ENCODE measurements at places on chromosomes 16 and 17. TPM values are rescaled to one million over a fixed set of nuclear protein-coding genes. Genes with fewer than 3 reads are reported as not detected.

- H3K4me1 ChIP-seq: no peaks in the 10 kb centered on the region
- no peak within 1 kb of the TSS for H3K27ac ChIP-seq
- H3K36me3 ChIP-seq: no peaks in the 10 kb centered on the region
- H3K4me3 ChIP-seq: no peak within 1 kb of the TSS
- H3K27me3 ChIP-seq: no peaks in the 10 kb centered on the region
Measured at GRCh38 chr16:27066668-27067537, at the start of gene C16orf82. Gene C16orf82, plus strand, starts transcription at chr16:27066927.

The TBC1D3G gene
- total RNA-seq: not detected

GRCh38 chr16:23194497-23195221 lies 12.1 kb downstream of the SCNN1G start:
- no peaks in the 10 kb centered on the region for H3K36me3 ChIP-seq
- no peaks in the 10 kb centered on the region for H3K27me3 ChIP-seq

The KCNJ12 gene
- not detected for total RNA-seq

The NECAB2 gene
- total RNA-seq: not detected

DNA sequence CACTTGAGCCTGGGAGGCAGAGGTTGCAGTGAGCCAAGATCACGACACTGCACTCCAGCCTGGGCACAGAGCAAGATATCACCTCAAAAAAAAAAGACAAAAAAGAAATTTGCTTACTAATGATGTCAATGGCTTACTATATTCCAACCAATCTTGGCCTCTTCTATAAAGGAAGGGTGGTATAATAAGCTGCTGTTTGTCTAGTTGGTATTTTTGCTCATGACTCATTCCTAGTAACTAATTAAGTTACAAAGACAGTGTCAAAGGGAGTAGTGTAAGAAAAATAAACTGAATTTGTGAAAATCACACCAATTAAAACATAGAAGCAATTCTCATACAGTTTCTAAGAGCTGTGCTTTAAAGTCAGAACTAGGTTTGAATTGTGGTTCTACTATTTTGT lies 82.5 kb downstream of the NLK start:
- no peaks in the 10 kb centered on the region for H3K4me1 ChIP-seq
- no peak overlapping the region for H3K4me3 ChIP-seq
- DNase-seq: no peak
- H3K36me3 ChIP-seq: no peaks in the 10 kb centered on the region
- no peak overlapping the region for H3K27ac ChIP-seq

GRCh38 chr17:30340801-30341356 lies 7.0 kb upstream of the TMIGD1 start:
- H3K27me3 ChIP-seq: no peaks in the 10 kb centered on the region
- H3K4me3 ChIP-seq: no peak overlapping the region
- H3K4me1 ChIP-seq: peaks cover 8% of the 10 kb centered on the region
- no peaks in the 10 kb centered on the region for H3K36me3 ChIP-seq
- no peak for DNase-seq
- no peak overlapping the region for H3K27ac ChIP-seq

- H3K4me3 ChIP-seq: peak overlapping the region; percentile 77
- peak overlapping the region; percentile 95 for H3K27ac ChIP-seq
- peaks cover 14% of the 10 kb centered on the region for H3K36me3 ChIP-seq
- peak; percentile 60 for DNase-seq
Measured at GRCh38 chr17:38703742-38704605, 1.1 kb upstream of the MLLT6 start.

DNA sequence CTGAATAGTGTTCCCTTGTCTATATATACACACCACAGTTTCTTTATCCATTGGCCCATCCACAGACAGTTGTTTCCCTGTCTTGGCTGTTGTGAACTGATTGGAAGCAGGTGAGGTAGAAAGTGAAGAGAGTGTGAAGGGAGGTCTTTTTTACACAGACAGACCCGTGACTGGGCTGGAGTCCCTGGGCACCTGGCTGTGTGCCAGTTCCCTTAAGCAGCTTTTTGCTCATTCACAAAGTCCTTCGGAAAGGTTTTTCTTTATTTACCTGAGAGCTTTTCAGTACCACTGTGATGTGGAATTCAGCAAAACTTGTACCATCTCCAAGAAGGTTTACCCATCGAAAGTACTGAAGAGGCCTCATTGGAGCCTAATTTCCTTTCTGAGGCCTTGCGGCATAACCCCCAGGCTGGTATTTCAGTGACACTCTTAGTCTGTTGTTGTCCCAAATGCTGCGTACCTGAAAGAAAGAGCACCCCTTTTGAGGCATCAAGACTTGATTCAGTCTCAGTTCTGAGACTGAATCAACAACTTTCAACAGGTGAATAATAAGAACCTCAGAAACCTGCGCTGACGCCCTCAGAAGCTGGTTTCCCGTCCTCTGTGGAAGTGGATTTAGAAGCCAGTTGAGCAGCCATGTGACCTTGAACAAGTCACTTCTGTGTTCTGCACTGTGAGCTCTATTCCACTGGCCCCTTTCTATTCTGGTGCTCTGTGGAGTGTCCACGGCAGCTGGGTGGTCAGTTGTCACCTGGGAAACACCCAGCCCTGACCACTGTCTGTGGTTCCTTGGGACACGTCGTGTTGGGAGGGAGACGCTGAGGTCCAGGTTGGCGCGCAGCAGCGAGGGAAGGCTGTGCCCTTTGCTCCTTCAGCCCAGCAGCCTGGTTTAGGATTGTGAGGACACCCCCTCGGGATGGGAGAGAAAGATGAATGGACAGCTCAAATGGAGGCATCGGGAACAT lies 53.9 kb upstream of the CRISPLD2 start:
- H3K4me3 ChIP-seq: no peak overlapping the region
- no peak overlapping the region for H3K27ac ChIP-seq
- H3K27me3 ChIP-seq: no peaks in the 10 kb centered on the region
- DNase-seq: peak; percentile 38
- H3K36me3 ChIP-seq: peaks cover 67% of the 10 kb centered on the region

DNA sequence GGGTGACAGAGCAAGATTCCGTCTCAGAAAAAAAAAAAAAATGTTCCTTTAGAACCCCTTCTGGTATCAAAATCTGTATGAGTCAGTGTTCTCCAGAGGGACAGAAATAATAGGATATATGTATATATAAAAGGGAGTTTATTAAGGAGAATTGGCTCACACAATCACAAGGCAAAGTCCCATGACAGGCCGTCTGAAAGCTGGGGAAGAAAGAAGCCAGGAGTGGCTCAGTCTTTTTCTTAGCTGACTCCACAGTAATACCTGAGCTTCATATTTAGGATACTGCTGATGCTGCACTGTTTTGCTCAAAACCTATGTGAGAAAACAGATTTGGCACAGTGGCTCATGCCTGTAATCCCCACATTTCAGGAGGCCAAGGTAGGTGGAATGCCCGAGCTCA lies 22.5 kb downstream of the ZZEF1 start:
- peaks cover 55% of the 10 kb centered on the region for H3K36me3 ChIP-seq
- H3K27me3 ChIP-seq: no peaks in the 10 kb centered on the region
- no peak overlapping the region for H3K4me3 ChIP-seq
- H3K27ac ChIP-seq: no peak overlapping the region
- no peak for DNase-seq

The KAT8 gene
- total RNA-seq: 90.6 TPM

The SPNS2 gene
- 0.28 TPM for total RNA-seq

The SMIM22 gene
- total RNA-seq: not detected

Measured in natural killer cell (primary cell).